ENCODE measurements at places on chromosomes 1 and 21.

DNA sequence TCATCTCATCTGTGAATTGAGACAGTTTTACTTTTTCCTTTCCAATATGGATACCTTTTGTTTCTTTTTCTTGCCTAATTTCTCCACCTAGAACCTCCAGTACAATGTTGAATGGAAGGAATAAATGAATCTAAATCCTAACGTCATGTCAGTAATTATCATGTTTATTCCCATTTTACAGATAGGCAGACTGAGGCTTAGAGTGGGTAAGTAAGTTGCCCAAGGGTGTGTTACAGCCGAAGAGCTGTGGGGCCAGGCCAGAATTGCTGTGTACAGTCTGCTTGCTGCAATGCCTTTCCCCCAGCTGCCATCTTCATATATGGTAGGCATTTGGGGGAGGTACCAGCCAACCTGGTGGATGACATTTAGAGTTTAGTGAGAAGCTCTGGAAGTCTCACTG lies 162.7 kb downstream of the CAMTA1 start:
- no peak for DNase-seq

DNA sequence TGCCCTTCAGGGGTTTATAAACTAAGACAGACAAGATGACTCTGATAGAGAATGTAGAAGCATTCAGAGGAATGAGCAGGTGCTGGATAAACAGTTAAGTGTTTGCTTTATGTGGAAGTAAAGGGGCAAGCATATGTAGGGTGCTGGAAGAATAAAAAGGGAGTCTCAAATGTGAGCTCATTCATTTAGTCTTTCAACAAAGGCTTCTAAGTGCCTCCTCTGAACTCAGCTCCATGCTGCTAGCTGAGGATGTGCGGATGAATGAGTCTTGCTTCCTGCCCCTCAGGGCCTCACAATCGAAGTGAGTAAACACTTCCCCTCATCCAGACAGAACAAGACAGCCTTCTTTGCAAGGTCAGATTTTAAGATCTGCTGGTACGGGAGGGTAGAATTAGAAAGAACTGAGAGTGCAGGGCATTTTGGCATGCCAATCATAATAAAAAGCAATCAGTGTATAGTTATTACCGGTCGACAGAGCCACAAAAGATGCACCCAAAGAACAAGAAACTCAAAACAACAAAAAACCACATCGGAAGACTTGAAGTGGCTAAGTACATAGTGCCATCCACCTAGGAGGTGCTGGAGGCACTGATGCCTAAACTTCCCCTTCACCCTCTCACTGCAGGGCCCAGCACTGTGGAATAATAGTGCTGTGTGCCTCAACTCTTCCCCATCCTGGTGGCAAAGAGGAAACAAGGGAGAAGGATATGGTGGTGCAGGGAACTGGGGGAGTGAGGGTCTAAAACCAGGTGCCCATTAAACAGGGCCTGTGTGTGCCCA lies 69.8 kb downstream of the TNR start:
- DNase-seq, result no peak

GRCh38 chr1:95042286-95042685 lies 30.5 kb downstream of the ALG14 start:
- no peak for DNase-seq

GRCh38 chr21:45256021-45256911 lies 31.4 kb downstream of the POFUT2 start:
- no peak for DNase-seq

GRCh38 chr1:7869136-7869920 lies 16.5 kb upstream of the UTS2 start:
- no peak for DNase-seq

DNA sequence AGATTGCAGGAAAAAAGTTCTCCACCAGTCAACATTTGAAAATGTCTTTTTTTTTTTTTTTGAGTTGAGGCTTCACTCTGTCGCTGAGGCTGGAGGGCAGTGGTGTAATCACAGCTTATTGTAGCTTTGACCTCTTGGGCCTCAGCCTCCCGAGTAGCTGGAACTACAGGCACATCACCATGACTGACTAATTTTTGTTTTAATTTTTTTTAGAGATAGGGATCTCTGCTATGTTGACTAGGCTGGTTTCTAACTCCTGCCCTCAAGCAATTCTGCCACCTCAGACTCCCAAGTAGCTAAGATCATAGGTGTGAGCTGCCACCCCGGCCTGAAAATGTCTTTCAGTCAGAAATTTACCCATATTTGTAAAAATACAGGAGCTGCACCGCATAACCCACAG lies 30.6 kb upstream of the USP24 start:
- no peak for DNase-seq

DNA sequence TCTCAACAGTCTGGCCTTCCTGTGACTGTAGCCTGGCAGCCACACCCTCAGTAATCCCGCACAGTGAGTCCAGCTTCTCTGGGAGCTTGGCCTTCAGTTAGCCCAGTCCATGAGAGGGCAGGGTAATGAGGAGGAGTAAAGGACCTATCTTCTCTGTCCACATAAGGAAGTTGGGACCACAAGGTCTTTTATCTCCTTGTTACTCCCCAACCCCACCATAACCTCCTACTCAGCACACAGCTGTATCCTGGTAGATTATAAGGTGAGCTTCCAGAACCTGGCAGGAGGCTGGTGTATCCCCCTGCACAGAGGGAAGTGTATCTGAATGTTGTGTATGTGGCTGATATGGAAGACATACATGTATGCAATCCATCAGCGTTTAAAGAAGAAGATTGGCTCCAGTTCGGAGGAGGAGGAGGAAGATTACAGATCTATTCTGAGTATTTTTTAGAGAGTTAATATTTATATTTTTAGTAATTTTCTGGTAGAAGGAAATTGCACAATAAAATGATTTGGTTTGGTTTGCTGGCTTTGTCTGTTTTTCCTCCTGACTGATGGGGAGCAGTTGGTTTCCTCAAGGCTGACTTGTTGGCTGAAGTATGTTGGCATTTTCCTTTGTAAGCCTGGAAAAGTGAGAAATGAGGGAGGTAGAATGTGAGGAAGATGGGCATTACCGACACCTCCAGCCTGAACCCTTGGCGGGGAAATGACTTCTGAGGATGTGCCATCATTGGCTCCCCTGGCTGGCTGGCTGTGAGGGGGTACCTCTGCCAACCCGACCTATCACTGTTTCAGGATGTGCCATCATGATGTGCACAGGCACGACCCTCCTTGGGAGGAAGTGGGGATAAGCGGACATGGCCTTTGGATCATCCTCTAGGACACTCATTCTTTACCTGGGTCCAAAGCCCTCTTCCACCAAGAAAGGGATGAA lies 5.0 kb downstream of the C1orf226 start:
- DNase-seq, result no peak

DNA sequence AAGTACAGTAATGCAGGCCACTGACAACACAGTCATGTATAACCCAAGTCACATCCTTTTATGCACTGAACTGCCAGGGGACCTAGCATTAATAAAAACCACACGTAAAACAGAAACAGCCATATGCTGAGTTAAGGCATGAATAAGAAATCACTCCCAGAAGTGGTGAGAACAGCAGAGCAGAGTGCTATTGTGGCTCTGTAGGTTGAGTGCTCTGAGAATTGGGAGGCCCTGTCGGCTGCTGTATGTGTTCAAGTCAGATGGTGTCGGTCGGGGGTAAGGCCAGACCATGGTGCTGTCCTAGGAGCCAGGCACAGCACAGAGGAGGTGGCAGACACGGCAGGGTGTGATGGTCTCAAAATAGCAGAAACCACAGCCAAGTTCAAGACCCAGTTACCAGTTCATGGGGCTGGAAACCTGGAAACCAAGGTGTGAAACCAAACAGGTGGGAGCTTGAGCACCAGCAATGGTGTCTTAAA lies 126.6 kb upstream of the COA6 start:
- DNase-seq, result no peak
